ENCODE measurements at places on chromosomes 16 and 17.

DNA sequence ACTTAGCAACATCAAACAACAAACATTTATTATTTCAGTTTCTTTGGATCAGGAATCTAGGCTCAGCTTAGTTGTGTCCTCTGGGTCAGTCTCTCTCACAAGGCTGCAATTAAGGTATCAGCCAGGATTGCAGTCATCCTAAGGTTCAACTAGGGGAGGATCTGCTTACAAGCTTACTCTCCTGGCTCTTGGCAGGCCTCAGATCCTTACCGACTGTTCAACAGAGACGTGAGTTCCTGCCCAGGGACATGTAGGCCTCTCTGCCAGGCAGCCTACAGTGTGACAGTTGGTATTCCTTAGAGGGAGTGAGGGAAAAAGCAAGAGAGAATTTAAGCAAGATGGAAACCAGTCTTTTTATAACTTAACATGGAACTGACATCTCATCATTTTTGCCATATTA, 294.0 kb downstream of the ZFHX3 start:
- no peak for DNase-seq

DNA sequence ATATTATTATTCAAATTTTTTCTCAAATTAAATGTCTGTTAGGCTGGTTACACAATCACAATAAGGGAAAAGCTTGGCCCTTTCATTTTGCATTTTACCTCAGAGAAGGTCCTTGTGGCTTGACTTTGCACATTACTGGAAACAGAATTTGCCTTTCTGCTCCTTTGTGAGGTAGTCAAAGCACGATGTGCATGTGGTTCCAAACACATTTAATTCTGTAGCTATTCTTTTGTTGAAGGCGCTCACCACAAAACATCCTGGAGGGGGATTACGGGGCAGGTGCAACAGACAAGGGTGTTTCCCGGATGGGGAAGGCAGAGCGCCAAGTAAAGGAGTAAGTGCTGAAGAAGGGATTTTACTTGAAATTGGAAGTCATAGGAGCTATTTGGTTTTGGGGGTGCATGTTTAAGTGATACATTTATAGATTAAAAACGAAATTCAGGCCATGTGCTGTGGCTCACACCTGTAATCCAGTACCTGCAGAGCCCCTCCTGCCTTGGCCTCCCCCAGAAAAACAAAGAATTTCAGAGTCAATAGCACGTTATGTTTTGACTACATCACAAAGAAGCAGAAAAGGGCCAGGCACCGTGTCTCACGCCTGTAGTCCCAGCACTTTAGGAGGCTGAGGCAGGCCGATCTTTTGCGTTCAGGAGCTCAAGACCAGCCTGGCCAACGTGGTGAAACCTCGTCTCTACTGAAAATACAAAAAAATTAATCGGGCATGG, 31.2 kb upstream of the TENT4B start:
- DNase-seq = no peak

DNA sequence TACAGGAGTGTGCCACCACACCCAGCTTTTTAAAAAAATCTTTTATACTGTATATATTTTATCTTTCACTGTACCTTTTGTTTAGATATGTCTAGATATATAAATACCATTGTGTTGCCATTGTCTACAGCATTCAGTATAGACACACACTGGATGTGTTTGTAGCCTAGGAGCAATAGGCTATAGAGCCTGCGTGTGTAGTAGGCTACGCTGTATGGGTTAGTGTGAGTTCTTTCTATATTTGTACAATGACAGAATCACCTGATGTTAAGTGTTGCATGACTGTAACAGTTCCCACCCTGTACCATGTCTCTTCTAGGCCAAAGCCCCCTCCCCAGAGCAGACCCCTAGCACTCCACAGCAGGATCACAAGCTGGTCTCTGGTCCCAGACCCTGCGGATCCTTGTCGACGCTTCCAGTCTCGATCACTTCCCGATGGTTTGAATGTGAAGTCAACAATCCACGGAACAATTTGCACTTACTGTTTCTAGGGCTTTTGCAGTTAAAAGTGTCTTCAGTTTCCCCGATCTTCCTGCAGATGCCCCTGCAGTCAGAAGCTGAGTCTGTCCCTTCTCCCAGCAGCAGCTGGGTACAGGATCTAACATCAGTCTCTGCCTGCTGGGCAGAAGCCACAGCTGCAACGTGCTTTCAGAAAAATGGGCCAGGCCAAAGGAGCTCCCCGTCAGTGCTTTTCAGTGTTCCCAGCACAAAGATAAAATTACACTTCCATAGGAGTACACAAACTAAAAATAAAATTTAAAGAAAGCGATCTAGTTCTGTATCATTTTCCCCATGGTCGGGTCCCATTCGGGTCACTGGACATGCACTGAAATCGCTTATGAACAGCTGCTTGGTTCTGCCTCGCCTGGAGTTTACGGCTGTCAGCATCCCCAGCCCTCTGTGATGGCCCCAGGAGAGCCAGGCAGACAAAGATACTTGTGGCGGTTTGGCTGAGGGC, 35.4 kb downstream of the ADAM11 start:
- DNase-seq = no peak

- no peak for DNase-seq
These were observed 3.2 kb downstream of the TNRC6C start for GRCh38 chr17:77961741-77962140.

- DNase-seq = no peak
These were observed 15.7 kb downstream of the C16orf74 start for GRCh38 chr16:85735225-85735635.

DNA sequence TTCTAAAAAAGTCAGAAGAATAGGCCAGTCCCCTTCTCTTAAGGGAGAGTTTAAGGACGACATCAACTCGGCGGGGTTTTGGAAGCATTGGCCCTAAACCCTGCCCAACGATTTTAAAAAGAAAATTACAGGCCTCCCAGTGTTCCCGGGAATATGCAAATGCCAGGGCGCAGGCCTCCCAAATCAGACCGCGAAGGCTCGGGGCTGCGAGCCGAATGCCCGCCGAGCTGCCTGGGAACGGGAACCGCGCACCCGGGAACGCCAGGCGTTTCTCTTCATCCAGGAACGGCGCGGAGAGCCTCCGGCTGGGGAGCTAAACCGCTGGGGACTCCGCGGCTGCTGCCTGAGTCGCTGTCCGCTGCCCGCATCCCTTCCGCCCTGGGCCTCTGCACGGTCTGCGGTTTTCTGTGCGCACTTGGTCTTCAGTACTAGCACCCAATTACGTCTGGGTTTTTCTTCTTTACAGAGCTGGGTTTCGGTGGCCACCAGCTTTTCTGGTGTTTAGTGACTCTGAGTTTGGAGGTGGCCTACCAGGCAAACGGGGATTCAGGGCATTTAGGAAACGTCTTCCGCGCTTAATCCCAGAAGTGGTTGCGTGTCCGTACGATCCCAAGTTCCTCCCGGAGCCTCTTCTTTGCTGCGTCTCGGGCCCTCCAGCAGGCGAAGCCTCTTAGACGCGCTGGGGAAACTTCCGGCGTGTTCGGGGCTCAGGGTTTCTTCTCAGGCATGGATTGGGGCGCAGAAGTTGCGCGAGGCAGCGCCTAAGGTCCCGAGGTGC, 5.7 kb downstream of the IRX5 start:
- no peak for DNase-seq

Data from NCI-H1436 treated with DMSO at 0.1 percent for 48 hours (cell line).